ENCODE measurements at places on chromosomes 7 and 10. TPM values are rescaled to one million over a fixed set of nuclear protein-coding genes. Genes with fewer than 3 reads are reported as not detected.

The PPP1R17 gene
- 1.2 TPM for total RNA-seq

DNA sequence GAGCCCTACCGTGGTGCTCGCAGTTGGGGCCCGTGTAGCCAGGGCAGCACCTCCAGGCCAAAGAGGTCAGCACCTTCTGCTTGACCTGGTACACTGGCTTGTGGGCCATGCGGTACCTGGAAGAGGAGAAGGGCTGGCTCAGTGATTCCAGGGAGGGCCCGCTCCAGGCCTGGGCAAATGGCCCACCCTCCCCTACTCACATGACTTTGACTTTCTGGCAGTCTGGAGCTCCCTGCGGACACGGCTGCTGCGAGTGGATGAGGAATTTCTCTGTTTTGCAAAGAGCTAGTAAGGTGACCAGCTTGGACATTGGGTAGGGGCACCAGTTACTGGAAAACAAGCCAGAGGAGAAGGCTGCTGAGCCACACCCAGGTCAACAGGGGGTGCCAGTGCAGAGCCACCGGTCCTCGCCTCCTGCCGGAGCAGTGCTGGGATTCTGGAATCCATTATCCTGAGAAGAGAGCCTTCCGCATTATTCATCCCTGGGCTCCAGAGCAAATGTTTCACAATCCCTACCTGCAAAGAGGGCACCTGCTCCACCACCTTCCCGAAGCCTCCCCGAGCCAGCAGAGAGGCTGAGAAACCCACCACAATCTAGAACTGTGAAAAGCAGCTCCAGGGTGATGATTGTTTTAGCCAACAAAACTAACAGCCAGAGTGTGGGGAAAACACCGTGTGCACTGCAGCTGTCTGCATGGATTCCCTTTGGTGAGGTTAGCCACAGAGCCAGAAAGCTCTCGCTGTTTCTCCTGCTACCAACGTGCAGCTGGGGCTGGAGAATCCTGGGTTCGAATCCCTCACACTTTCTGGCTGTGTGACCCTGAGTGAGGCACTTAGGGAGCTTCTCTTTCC, 11.8 kb downstream of the MMRN2 start:
- DNase-seq = no peak

The SOSTDC1 gene
- total RNA-seq = 1.4 TPM

DNA sequence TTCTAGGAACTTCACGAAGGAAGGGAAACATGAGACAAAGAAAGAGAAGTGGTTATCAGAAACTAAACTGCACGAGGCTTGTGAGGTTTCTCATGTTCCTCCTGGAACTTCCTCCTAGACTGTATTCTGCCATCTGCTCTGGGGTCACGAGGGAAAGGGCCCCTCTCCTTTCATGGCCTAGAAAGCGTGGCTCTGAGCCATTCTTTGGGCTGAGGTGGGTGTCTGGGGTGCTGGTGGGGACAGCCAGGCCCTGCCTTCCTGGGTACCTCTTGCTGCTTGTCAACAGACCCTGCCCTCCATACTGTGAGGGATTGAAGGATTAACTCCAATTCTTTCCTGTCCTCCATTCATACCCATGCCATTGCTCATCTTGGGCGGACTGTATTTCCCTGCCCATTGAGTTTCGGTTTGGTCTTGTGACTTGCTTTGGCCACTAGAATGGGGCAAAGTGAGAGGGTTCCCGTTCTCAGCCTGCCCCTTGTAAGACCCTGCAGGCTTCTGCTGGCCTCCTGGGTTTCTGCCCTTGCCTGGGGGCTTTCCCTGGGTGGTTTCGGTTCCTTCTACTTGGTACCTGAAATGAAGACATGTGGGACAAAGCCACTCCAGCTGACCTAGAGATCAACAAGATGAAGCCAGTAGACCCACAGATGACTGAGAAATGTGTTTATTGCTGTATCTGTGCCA, 14.9 kb upstream of the GIMAP8 start:
- no peak for DNase-seq

The ANKRD30A gene
- total RNA-seq = not detected

GRCh38 chr7:114487174-114487573, 72.6 kb downstream of the FOXP2 start:
- no peak for DNase-seq

Measured in neural crest cell (in vitro differentiated cells).